ENCODE measurements at places on chromosomes 3 and 15.

DNA sequence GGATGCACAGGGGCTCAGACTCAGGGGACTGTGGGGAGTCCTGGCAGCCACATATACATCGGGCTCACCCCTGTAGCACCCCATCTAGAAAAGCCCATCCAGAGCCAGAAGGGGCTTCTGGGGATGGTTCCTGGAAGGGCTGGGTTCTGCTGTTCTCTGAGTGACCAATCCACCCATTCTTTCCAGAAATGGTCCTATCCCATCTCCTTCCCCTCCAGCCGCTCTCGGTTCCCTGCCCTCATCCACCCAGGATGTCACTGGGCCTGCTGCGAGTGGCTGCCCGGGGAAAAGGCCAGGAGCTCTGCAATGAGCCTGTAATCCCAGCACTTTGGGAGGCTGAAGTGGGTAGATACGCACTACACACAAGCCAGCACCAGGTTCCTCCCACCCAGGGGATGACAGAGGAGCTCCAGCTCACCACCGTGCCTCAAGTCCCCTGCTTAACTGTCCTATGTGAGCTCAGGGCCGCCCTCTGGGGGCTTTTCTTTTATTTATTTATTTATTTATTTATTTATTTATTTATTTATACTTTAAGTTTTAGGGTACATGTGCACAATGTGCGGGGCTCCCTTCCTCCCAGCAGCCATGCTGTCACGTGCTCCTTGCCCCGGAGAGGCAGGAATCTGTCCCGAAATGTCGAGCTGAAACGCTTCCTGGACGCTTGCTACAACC is 13.6 kb upstream of the CSK start:
- DNase-seq: no peak

DNA sequence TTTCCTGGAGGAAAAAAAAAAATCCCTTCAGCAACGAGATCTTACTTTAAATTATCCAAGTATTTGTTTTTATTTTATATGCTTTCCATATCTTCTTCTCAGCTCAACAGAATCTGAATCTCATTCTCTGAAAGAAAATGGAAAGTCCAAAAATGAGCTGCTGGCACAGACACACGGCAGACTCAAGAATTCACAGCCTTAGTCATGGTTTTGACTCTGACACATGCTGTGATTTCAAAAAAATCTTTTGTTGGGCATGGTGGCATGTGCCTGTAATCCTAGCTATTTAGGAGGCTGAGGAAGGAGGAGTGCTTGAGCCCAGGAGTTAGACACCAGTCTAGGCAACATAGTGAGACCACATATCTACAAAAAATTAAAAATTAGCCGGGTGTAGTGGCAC is 565.0 kb downstream of the MAGI1 start:
- DNase-seq: no peak

DNA sequence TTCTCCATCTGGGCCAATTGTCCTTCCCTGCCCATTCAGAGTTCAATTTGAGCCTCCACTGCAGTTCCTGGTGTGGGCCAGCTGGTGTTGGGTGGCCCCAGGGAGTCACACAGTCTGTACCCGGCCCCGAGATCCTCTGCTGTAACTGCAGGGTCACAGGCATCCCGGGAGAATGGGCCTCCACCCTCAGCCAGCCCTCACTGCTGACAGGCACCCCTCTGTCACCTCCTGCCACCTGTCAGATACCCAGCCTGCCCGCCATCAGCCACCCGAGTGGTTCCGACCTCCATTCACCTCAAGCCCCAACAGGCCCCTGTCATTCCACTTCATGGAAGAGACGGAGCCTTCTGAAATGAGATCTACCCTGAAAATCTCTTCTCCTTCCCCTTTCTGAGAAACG is 73.2 kb downstream of the ST8SIA2 start:
- no peak for DNase-seq

DNA sequence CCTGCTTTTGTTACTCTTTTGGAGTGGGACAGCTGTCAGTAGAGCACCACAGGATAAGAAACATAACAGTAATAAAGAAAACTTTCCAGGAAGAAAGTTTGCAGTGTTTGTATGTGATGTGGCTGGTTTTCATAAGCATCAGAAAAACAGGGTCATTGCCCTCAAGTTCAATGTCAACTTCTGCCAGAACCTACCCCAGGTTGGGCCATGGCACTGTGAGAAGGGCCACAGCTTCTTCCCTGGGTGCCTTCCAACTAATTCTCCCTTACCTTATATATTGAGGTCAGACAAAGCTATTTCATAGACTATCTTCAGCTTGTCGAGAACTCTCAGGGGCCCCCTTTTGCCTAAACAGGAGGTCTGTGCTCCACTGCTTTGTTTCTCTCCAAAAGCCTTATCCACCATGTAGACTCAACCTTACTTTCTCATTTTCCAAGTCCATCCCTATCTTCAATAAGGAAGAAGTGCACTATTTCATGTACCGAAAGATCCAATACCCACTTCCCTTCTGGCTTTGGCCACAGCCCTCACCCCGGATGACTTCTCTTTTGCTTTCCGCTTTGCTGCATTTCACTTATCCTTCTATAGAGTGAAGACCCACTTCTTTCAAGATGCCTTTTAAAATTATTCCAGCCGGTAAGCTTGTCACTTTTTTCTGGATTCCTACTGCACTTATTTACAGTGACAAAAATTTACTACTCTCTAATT is 38.2 kb upstream of the PLCL2 start:
- DNase-seq: peak; percentile 63

- DNase-seq: no peak
These were observed 379.5 kb upstream of the SEMA6D start for GRCh38 chr15:47337836-47338235.

DNA sequence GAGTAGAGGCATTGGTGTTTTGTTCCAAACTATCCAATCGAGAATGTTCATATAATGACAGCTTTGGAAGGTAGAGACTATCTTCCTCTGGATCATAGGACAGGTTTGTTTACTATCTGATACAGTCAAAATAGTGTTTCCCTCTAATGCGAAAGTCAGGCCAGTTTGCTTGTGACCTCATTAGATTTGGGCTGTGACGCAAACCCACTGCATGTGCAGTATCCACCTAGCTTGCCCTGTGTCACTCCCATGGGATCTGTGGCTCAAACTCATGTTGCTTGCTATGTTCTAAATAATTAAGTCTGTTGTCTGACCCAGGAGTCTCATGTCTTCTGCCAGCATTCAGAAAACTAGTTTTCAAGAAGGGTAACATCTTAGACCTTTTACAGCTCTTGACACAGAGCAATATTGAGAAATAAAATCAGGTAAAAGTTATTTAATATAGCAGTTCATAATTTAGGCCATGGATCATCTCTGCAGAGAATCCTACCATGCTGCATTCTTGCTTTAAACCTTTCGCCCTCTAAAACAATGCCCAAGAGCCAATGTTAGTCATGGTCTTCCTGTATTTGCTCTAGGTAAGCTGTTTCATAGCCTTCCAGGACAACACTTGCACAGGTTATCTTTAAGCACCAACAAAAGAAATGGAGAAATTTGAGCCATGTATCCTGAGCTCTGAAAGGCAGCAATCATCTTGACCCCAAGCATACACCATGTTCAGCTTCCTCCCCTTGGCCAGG is 26.4 kb downstream of the NIT2 start:
- no peak for DNase-seq

GRCh38 chr3:128327606-128328031 is 139.1 kb downstream of the DNAJB8 start:
- peak; percentile 5 for DNase-seq

DNA sequence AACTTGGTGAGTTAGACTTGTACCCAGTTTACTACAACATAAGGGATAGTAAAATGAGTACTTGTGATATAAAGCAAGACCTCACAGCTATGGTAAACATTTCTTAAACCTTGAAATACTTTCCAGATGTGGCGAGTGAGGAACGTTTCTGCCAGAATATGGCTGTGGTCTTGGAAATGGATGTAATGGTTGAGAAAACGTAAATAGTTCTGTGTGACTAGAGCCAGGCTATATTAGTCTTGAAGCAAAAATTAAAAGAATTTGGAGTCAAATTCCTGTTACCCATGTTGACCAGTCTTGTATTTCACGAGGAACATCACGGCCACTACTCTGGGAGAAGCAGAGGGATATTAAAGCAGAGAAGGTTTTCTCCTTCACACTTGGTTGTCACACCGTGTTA is 15.3 kb downstream of the OR4F15 start:
- DNase-seq: no peak

DNA sequence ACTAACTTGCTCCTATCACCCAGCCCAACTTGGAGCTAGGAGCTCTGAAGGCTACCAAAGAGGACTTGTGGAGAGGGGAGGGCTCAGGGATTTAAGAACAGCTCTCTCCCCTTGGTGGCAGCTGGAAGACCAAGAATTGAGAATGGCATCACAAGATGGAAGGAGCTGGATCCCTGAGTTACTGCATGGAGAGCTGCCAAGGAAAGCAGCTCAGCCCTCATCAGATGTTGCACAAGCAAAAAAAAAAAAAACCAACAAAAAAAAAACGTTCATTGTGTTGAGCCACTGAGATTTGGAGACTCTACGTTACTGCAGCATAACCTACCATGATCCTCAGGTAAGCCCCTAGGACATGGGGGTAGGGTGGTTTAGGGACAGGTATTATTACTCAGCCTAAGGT is 41.0 kb downstream of the ITGB5 start:
- no peak for DNase-seq

GRCh38 chr15:60464836-60465630 is 13.9 kb downstream of the ICE2 start:
- no peak for DNase-seq

GRCh38 chr15:71542836-71543235 is 267.5 kb upstream of the NR2E3 start:
- DNase-seq: no peak

DNA sequence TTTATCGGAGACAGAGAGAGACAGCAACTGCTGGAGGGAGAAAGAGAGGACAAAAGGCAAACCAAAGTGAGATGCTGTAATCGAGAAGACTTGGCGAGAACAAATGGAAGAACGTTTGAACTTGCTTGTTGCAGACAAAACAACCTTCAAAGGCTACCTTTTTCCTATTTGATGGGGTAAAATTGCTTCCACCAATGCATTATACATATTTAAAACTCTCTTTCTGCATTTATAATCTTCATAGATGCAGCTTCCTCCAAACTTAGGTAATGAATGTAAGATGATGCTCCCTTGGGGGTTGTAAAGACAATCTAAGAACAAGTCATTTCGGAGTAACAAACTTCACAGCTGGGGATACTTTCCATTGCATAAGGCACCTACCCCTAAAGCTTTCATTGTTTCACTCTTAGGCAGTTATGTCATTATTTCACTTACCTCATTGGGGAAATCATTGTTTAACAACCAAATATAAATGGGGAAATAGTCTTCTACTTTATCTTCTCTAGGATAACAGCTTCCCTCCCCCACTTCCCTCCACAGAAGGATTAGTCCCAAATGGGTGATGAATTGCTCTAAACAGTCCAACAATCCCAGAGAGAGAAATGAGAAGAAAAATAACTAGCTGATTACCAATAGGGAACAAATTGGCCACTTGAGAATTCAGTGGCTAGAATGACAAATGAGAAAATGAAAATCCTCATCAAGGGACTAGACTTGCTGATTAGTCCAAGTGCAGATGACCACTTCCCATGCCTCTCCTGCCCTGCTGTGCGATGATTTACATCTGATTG is 269.8 kb upstream of the ADAMTS9 start:
- no peak for DNase-seq

DNA sequence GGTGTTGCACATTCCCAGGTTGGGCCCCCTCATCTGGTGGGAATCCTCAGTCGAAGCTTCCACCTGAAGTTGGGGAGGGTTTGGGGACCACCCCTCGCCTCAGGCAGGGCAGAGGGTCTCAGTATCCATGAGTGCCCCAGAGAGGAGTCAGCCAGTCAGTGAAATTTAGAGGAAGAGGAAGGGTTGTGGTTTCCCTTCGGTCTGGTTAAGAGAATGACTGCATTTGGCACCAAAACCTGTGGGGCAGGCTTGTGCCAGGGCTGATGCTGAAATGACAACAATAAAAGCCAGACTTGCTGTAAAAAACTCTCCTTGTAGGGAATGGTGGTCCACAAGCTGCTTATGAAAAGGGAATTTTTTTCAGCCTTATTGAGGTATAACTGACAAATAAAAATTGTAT is 22.6 kb downstream of the LMCD1 start:
- no peak for DNase-seq

DNA sequence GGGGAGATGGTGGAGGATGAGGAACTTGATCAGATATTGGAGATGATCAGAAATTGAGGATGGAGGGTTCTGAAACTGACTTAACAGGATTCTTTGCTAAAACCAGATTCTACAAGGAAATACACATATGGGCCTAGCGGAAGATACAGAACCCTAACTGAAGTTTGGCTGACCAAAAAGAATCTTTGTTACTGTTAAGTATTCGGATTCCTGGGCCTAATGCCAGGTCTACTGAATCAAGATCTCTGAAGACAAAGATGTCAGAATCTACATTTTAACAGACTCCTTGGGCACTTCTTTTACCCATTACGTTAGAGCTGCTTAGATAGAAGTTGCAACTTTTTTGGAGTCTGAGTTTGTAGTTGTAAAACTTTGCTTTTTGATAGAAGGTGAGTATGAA is 137.7 kb downstream of the FNDC3B start:
- DNase-seq: no peak

DNA sequence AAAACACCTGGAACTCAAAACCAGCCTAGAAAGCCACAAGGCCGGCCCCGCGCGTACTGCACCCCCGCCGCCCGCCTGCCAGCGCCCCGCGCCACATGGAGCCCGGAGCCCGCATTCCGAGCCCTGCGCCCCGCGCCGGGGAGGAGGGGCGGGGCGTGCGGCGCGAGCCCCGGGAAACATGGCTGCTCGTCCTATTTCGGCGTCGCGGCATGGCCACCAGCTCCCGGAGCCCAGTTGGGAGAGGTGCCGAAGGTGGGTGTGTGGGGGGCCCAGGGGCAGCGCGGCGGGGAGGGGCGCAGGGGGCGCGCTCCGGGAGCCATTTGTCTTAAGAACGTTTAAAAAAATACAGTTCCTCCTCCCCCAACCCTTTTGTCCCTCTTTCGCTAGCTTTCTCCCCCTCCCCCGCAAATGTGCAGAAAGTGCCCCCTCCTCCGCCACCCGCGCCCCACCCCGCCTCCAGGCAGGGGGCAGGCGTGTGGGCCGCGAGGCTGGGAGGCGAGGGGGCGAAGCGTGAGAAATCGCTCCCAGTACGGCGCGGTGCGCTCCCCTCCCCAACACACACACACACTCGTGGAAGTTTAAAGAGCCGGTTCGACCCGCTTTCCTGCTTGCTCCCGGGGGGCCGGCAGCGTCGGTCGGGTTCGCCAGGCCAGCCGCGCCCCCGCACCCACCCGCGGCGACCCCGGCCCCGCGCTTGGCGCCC is 2.5 kb downstream of the ANP32A start:
- DNase-seq: peak; percentile 59

- DNase-seq: no peak
These were observed 37.8 kb downstream of the BOC start for GRCh38 chr3:113249111-113249510.

DNA sequence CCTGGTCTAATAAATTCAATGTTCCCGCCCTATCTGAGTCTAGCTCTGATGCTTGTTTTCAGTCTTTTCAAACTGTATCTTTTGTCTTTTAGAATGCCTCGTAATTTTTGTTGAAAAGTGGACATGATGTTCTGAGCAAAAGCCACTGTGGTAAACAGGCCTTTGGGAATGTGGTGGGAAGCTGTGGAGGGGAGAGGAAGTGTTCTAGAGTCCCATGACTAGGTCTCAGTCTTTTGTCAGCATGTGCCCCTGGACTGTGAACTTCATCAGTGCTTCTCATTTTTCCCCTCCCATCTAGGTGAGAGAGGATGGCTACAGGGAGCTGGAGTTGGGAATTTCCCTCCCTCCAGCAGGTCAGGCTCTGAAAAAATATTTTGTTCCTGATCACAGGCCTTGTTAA is 33.7 kb downstream of the SUSD5 start:
- DNase-seq: no peak

All from suppressor macrophage treated with lipopolysaccharide for 4 hours (primary cell).